WTC11 (cell line): ENCODE measurements at places on chromosomes 5 and 9.

GRCh38 chr5:77906806-77907205, 130.7 kb upstream of the TBCA start:
- no peaks in the 10 kb centered on the region for H3K36me3 ChIP-seq
- DNase-seq, result no peak
- no peak overlapping the region for H3K4me3 ChIP-seq
- H3K27ac ChIP-seq, result peak overlapping the region; percentile 62; the same call in 1 of the 2 replicates
- peaks cover 12% of the 10 kb centered on the region for H3K4me1 ChIP-seq

GRCh38 chr9:89844535-89844934, 239.7 kb downstream of the GADD45G start:
- peaks cover 25% of the 10 kb centered on the region for H3K4me1 ChIP-seq
- H3K36me3 ChIP-seq, result no peaks in the 10 kb centered on the region
- no peak for DNase-seq
- H3K27ac ChIP-seq, result no peak overlapping the region
- peaks cover 3% of the 10 kb centered on the region for H3K27me3 ChIP-seq

GRCh38 chr5:155416765-155417164, 403.2 kb downstream of the KIF4B start:
- no peaks in the 10 kb centered on the region for H3K4me1 ChIP-seq
- H3K4me3 ChIP-seq, result no peak overlapping the region
- DNase-seq, result no peak

GRCh38 chr9:99822109-99822805, 572 bp downstream of the NR4A3 start:
- H3K4me1 ChIP-seq, result peaks cover 40% of the 10 kb centered on the region
- H3K36me3 ChIP-seq, result no peaks in the 10 kb centered on the region
- peak; percentile 61 for DNase-seq
- H3K4me3 ChIP-seq, result peak overlapping the region; percentile 73

DNA sequence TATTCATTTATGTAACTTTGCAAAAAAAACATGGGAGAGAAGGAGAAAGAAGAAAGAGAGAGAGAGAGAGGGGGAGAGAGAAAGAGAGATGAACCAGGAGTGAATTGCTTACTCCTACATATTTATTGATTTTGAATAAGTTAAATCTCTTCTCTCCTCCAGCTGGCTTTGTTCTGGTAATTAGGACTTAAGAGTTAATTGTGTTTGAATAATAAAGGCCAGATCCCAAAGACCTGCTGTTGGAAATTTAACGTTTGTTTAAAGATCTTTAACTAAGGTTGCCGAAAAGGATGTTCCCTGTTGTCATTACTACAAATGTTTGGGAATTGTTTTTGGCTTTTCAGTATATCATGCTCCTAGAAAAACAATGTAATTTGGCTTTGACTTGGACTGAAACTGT, 473.0 kb downstream of the TUSC1 start:
- H3K4me3 ChIP-seq, result peak overlapping the region; percentile 45; the same call in 1 of the 2 replicates
- H3K36me3 ChIP-seq, result peaks cover 11% of the 10 kb centered on the region
- H3K27ac ChIP-seq, result peak overlapping the region; percentile 94
- peaks cover 30% of the 10 kb centered on the region for H3K27me3 ChIP-seq
- no peak for DNase-seq

DNA sequence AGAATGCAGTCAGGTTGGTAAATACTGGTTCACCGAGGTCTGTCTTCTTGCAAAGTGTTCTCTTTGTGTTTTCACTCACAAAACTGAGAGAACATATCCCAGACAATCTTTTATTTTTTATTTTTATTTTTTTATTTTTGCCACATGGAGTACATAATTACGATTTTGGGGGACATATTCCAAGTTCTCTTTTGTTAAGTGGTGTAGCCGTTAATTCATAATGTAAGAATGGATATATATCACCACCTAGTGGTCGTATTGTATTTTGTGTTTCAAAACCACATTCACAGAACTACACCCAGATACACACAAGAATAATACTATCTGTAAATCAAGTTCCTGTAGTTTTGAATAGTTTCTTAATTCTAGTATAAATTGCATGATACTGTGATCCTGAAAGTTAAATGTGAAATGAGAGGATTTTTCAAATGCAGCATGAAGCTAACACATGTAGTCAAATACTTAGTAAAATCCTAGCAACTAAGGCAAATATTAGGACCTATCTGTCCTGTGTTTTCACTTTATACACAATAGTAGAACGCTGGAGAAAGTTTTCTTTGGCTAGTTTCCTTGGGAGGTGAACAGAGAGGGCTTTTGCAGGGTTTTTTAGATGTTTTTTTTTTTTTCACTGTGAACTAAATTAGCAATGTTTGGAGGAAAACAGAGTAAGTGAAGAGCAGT, 92.7 kb downstream of the VCAN start:
- H3K36me3 ChIP-seq, result peaks cover 42% of the 10 kb centered on the region
- no peak overlapping the region for H3K4me3 ChIP-seq
- H3K27ac ChIP-seq, result no peak overlapping the region
- DNase-seq, result no peak
- H3K27me3 ChIP-seq, result no peaks in the 10 kb centered on the region
- H3K4me1 ChIP-seq, result peaks cover 5% of the 10 kb centered on the region
